Omental fat pad (tissue), 4 donors: ENCODE measurements at places on chromosomes 13 and 19. TPM values are rescaled to one million over a fixed set of nuclear protein-coding genes. Genes with fewer than 3 reads are reported as not detected.

Gene SIGLEC7
- 10.7 TPM for total RNA-seq

GRCh38 chr13:37899753-37900152 is 30.2 kb upstream of the TRPC4 start:
- no peak for DNase-seq

DNA sequence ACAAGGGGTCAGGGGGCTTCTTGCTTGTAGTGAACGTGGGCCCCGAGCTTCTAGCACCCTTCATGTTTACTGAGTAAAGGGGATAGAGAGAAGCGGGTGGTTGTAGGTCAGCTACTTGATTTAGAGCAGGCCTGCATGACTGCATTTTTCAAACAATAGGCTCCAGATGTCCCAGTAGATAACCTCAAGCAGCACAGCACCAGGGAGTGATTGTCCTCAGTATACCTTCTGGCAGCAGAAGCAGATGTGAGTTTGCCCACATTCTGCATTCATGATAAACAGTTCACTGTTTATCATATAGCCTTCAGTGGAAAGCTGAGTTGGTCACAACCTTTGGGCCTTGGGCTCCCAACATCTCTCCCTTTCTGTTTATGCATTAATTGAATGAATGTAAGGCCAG is 4.8 kb downstream of the ZNF439 start:
- no peak for DNase-seq

- DNase-seq, result no peak
These were observed 1954.1 kb downstream of the PCDH9 start for GRCh38 chr13:65275838-65276630.

DNA sequence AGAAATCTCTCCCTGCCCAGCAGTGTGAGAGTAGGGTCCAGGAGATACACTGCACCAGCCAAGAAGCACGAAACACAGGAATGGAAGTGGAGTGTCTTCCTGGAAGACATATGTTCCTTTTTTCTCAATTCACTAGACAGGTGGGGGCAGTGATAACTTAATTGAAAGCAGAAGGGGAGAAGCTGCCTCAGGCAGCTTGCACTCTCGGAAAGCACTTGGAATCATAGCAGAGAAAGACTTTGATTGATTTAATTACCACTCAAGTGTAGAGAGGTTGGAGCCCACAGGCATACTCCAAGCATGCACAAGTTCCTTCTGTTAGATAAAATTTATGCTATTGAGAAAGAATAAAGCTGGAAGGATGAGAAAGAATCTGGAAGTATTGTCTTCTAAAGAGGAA is 249.4 kb downstream of the SLITRK6 start:
- no peak for DNase-seq

GRCh38 chr13:75395066-75395465 is 86.9 kb downstream of the TBC1D4 start:
- DNase-seq, result no peak
